Activated CD4-positive, alpha-beta T cell treated with anti-CD3 and anti-CD28 coated beads for 1 hour (primary cell): ENCODE measurements at places on chromosomes 3 and 15.

- no peak for DNase-seq
Observed at GRCh38 chr15:49223536-49224274, 53.7 kb downstream of the GALK2 start.

- no peak for DNase-seq
Observed at GRCh38 chr3:144822671-144823070, 851.0 kb downstream of the DIPK2A start.

- DNase-seq, result no peak
Observed at GRCh38 chr3:30294241-30294667, 312.1 kb upstream of the TGFBR2 start.

- no peak for DNase-seq
Observed at GRCh38 chr3:194249323-194250097, 101.6 kb downstream of the CPN2 start.

GRCh38 chr3:188296761-188297612 lies 143.0 kb downstream of the LPP start:
- DNase-seq, result no peak
